Activated CD4-positive, alpha-beta memory T cell treated with anti-CD3 and anti-CD28 coated beads for 36 hours (primary cell): ENCODE measurements at places on chromosomes 1 and 21.

- DNase-seq = no peak
Observed at GRCh38 chr1:17588048-17588871, 48.8 kb downstream of the ARHGEF10L start.

DNA sequence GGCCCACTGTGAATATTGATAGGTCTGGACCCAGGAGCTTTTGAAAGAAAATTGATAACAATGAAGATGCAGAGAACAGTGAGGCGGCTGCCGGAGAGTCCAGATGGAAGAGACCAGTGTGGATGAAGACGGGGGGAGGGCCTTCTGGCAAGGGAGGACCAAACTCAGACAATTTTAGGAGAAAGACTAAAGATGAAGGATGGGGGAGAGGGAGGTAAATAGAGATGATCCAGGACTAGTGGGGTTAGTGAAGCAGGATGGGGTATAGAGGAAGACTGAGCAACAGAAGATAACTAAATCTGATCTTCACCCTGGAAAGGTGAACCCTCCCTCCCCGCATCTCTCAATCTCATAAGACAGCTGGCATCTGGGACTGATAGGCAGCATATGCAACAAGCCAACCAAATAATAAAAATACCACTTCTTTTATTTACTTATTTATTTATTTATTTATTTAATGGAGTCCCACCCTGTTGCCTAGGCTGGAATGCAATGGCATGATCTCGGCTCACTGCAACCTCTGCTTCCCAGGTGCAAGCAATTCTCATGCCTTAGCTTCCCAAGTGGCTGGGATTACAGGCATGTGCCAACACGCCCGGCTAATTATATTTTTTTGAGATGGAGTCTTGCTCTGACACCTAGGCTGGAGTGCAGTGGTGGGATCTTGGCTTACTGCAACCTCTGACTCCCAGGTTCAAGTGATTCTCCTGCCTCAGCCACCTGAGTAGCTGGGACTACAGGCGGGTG lies 10.5 kb downstream of the EIF3I start:
- DNase-seq = no peak

DNA sequence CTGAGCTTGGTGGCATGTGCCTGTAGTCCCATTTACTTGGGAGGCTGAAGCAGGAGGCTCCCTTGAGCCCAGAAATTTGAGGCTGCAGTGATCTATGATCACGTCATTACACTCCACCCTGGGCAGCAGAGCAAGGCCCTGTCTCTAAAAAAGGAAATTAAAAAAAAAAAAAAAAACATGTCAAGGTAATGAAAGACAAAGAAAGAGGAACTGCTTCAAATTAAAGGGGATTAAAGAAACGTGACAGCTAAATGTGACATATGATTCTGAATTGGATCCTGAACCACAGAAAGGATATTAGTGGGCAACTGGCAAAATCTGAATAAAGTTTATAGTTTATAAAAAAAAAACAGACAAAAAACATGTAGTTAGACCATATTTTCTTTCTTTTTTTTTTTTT lies 3.8 kb upstream of the C2CD4D start:
- no peak for DNase-seq

- no peak for DNase-seq
Observed at GRCh38 chr1:116252271-116252670, 120.8 kb upstream of the ATP1A1 start.

DNA sequence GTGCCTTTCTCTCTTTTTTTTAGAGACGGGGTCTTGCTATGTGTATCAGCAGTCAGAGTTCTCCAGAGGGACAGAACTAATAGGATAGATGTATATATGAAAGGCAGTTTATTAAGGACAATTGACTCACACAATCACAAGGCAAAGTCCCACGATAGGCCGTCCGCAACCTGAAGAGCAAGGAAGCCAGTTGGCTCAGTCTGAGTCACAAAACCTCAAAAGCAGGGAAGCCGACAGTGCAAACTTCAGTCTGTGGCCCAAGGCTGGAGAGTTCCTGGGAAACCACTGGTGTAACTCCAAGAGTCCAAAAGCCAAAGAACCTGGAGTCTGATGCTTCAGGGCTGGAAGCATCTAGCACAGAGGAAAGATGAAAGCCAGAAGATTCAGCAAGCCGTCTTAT lies 16.3 kb upstream of the H3-3A start:
- no peak for DNase-seq

DNA sequence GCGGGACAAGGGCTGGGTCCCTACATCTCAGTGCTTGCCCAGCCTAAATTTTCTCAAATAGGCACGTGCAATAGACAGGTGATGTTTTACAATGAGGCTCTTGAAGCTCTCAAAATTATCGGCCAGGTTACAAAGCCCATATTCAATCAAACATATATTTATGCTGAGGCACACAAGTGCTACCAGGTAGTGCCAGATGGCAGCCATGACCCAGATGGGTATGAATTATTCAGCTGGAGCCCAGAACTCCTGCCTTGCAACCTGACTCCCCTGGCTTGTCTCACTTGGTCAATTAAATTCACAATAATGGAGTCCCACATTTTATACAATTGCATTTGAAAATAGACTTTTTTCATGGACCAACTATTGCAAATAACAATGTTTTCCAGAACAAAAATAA lies 12.3 kb upstream of the ADAM30 start:
- DNase-seq = no peak
